GM23248 (cell line): ENCODE measurements at places on chromosomes 7 and 10. TPM values are rescaled to one million over a fixed set of nuclear protein-coding genes. Genes with fewer than 3 reads are reported as not detected.

DNA sequence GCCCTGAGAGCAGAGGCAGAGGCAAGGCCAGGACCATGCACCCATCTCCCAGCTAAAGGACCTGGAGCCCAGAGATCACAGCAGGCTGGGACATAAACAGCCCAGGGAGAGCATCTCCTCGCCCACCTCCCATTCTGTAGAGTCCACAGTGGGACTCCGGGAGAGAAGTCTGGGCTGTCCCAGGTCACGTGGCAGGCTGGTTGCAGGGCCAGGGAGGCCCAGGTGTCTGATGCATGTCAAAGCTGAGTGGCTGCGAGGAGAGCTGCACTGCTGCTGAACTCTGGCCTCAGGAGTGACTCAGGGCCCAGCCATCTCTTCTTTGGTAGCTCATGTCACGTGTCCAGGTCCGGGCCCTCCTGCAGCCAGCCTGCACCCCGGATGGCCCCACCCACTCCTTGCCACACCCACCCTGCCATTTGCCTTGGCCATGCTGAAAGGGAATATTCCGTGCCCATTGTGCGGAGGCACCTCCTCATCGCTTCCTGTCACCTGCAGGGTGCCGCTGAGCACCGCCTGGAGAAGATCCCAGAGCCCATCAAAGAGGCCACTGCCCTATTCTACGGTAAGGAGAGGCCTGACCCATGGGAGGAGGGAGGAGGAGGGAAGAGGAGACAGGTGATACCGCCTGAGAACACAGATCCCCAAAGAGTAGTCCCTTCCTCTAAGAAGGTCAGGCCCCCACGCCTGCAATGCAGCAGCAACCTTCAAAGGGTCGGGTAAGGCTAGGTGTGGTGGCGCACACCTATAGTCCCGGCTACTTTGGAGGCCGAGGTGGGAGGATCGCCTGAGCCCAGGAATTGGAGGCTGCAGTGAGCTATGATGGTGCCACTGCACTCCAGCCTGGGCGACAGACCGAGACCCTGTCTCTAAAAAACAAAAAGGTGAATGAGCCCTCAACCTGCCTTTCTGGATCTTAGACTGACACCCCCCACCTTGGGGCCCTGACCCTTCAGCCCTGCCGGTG, 12.6 kb upstream of the SH2B2 start:
- no peaks in the 10 kb centered on the region for H3K27me3 ChIP-seq
- no peak overlapping the region for H3K4me3 ChIP-seq
- H3K27ac ChIP-seq: no peak overlapping the region
- peaks cover 7% of the 10 kb centered on the region for H3K4me1 ChIP-seq
- no peaks in the 10 kb centered on the region for H3K36me3 ChIP-seq

Gene TBATA
- total RNA-seq: not detected in 2 replicates

Gene ELN
- total RNA-seq: 698 and 974 TPM in 2 replicates

Gene ZNF487
- total RNA-seq: 6.3 and 11.0 TPM in 2 replicates

Gene ANKRD2
- total RNA-seq: not detected in 2 replicates
